ENCODE measurements at places on chromosomes 2 and 18.
A peak's percentile ranks its signal among the peaks of the same experiment; 100 is the strongest.

DNA sequence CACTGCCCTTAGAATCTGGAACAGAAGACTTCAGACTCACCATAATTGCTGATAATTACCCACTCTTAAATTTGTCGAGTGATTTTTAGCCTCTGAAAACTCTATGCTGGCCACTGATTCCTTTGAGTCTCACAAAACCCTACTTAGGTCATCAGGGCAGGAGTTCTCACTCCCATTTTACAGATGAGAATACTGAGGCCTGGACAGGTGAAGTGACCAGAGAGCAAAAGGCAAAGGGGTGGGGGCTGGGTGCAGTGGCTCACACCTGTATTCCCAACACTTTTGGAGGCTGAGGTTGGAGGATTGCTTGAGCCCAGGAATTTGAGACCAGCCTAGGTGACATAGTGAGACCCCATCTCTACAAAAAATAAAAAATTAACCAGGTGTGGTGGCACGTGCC, 34.8 kb upstream of the SLC35F6 start:
- H3K4me3 ChIP-seq, result no peak overlapping the region
- no peak for DNase-seq
- no peak overlapping the region for H3K27ac ChIP-seq
- H3K36me3 ChIP-seq, result no peaks in the 10 kb centered on the region
- H3K4me1 ChIP-seq, result peaks cover 6% of the 10 kb centered on the region
- peaks cover 17% of the 10 kb centered on the region for H3K27me3 ChIP-seq

GRCh38 chr18:22303927-22304326, 113.8 kb downstream of the CTAGE1 start:
- H3K36me3 ChIP-seq, result no peaks in the 10 kb centered on the region
- H3K4me3 ChIP-seq, result no peak overlapping the region
- no peak for DNase-seq
- H3K4me1 ChIP-seq, result peaks cover 6% of the 10 kb centered on the region
- no peak overlapping the region for H3K27ac ChIP-seq

GRCh38 chr2:75870651-75871137, 160.0 kb upstream of the GCFC2 start:
- no peak for DNase-seq
- H3K4me3 ChIP-seq, result no peak overlapping the region
- H3K36me3 ChIP-seq, result no peaks in the 10 kb centered on the region
- peaks cover 6% of the 10 kb centered on the region for H3K4me1 ChIP-seq
- H3K27me3 ChIP-seq, result no peaks in the 10 kb centered on the region

GRCh38 chr2:149036507-149037293, 1.8 kb upstream of the LYPD6B start:
- peaks cover 5% of the 10 kb centered on the region for H3K4me1 ChIP-seq
- H3K27me3 ChIP-seq, result no peaks in the 10 kb centered on the region
- H3K27ac ChIP-seq, result no peak overlapping the region
- no peak overlapping the region for H3K4me3 ChIP-seq
- no peaks in the 10 kb centered on the region for H3K36me3 ChIP-seq
- DNase-seq, result no peak

GRCh38 chr2:180000434-180000833, 6.7 kb downstream of the CWC22 start:
- peaks cover 30% of the 10 kb centered on the region for H3K36me3 ChIP-seq
- H3K4me1 ChIP-seq, result peaks cover 47% of the 10 kb centered on the region
- no peak overlapping the region for H3K4me3 ChIP-seq
- no peak overlapping the region for H3K27ac ChIP-seq
- no peaks in the 10 kb centered on the region for H3K27me3 ChIP-seq

GRCh38 chr2:70851704-70852103, 16.1 kb upstream of the CD207 start:
- no peaks in the 10 kb centered on the region for H3K36me3 ChIP-seq
- DNase-seq, result no peak
- peaks cover 6% of the 10 kb centered on the region for H3K4me1 ChIP-seq
- no peak overlapping the region for H3K27ac ChIP-seq
- no peak overlapping the region for H3K4me3 ChIP-seq

GRCh38 chr2:20796374-20796791, 26.5 kb downstream of the LDAH start:
- DNase-seq, result peak; percentile 92
- H3K36me3 ChIP-seq, result peaks cover 14% of the 10 kb centered on the region
- peak overlapping the region; percentile 0 for H3K4me3 ChIP-seq
- peaks cover 17% of the 10 kb centered on the region for H3K4me1 ChIP-seq
- H3K27me3 ChIP-seq, result no peaks in the 10 kb centered on the region
- peak overlapping the region; percentile 14 for H3K27ac ChIP-seq

GRCh38 chr2:17879137-17879912, 858 bp downstream of the KCNS3 start:
- peak overlapping the region; percentile 78 for H3K4me3 ChIP-seq
- peaks cover 31% of the 10 kb centered on the region for H3K27me3 ChIP-seq
- DNase-seq, result peak; percentile 86
- H3K4me1 ChIP-seq, result no peaks in the 10 kb centered on the region
- no peaks in the 10 kb centered on the region for H3K36me3 ChIP-seq
- H3K27ac ChIP-seq, result no peak overlapping the region

DNA sequence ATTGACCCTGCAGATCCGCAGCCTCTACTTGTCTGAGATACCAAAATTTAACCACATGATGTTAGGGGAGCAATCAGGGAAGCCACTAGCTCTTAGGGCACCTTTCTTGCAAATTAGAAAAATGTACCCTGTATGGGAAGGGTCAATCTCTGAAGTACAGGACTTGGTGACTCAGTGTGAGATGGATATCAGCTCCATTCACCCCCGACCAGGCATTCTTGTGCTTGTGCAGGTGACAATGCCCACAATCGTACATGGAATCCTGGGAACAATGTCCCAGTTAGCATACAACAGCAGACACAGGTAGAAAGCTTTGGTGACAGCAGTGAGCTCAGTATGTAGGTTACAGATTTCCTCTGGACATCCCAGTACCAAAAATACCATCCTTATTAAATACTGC, 137.7 kb upstream of the ITGB6 start:
- no peak overlapping the region for H3K27ac ChIP-seq
- H3K36me3 ChIP-seq, result peaks cover 6% of the 10 kb centered on the region
- no peaks in the 10 kb centered on the region for H3K27me3 ChIP-seq
- H3K4me3 ChIP-seq, result no peak overlapping the region
- DNase-seq, result no peak
- H3K4me1 ChIP-seq, result peaks cover 23% of the 10 kb centered on the region

DNA sequence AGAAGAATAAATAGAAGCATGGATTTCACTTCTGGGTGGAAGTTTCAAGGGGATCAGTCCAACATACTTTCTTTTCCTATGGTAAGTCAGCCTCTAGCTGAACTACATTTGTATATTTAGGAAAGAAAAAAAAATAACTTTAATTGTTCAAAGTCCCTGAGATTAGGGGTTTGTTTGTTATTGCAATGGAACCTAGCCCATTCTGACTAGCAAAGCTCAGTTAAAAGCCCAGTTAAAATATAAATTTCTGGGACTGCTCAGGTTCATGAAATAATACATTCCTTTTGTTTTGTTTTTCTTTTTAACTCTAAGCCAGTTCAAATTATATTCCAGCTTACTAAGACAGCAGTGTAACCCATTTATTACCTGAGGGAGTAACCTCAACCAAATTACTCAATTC, 2069.6 kb upstream of the CELF4 start:
- DNase-seq, result no peak
- no peak overlapping the region for H3K4me3 ChIP-seq
- H3K27me3 ChIP-seq, result no peaks in the 10 kb centered on the region
- H3K4me1 ChIP-seq, result no peaks in the 10 kb centered on the region
- H3K36me3 ChIP-seq, result no peaks in the 10 kb centered on the region

DNA sequence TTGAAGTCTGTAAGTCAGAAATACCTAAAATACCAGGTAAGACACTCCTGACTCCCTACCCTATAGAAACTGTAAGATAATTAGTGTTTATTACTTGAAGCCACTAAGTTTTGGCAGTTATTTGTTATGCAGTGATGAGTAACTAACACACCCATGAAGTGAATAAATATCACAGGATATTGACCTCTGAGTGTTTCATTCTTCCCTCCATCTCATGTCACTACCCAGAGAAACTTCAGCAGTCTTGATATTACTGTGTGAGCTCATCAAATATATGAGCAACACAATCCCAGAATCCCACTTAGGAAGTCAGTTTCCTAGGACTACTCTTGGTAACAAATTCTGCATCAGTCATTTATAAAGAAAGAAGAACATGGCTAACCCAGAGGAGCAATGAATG, 529.7 kb downstream of the FBXO15 start:
- H3K4me3 ChIP-seq, result no peak overlapping the region
- no peaks in the 10 kb centered on the region for H3K27me3 ChIP-seq
- no peaks in the 10 kb centered on the region for H3K36me3 ChIP-seq

DNA sequence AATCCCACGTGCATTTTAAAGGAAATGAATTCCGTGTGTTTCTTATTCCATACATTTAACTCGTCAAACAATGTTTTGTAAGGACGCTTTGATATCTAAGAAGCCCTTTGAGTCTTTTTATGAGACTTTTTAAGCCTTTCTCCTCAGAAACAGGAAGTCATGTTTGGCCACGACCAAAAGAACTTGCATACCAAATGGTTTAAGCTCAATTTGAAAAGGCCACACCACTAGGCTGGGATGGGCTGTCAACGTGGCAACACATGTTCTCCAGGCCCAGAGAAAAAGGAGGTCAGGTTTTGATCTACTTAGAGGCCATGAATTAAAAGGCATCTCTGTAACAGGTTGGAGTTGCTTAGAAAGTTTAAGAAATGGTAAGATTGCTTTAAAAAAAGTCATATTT, 441.8 kb downstream of the CMPK2 start:
- H3K4me3 ChIP-seq, result no peak overlapping the region
- no peaks in the 10 kb centered on the region for H3K36me3 ChIP-seq
- no peak overlapping the region for H3K27ac ChIP-seq
- DNase-seq, result no peak

- no peak for DNase-seq
- H3K4me1 ChIP-seq, result peaks cover 43% of the 10 kb centered on the region
- no peaks in the 10 kb centered on the region for H3K27me3 ChIP-seq
- H3K27ac ChIP-seq, result peak overlapping the region; percentile 74
- no peak overlapping the region for H3K4me3 ChIP-seq
- H3K36me3 ChIP-seq, result peaks cover 9% of the 10 kb centered on the region
Measured at GRCh38 chr2:54579682-54580620, 123.8 kb downstream of the SPTBN1 start.

GRCh38 chr2:159249990-159250715, 36.4 kb downstream of the WDSUB1 start:
- no peak overlapping the region for H3K4me3 ChIP-seq
- H3K27me3 ChIP-seq, result no peaks in the 10 kb centered on the region
- H3K27ac ChIP-seq, result peak overlapping the region; percentile 66
- H3K36me3 ChIP-seq, result peaks cover 46% of the 10 kb centered on the region
- peaks cover 6% of the 10 kb centered on the region for H3K4me1 ChIP-seq

DNA sequence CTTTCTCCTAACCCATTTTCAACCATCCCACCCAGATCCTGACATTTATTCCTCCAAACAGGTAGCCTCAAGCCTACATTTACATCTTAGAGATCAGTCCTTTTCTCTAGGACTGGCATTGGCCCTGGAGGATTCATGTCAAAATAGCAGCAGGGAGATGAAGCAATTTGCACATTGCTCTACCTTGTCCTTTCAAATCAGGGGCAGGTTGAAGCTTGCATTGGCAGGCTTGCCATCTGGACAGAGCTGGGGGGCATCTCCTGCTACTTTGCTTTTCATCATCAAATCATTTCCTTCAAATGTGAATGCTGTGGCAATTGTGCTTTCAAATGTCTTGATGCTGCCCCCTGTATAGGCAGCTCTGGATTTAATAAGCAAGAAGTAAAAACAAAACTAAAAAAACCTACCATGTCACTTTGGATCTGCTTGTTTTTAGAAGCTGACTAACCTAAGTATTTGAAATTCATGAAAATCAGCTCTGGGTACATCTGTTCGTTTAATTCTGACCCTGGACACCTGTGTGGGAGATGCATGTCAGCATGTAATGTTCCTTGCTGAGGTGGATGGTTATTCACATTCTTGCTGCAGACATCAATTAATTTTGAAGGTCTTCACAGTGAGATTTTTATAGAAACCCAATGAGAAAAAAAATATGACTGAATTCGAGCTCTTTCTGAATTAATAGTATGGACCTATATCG, 47.9 kb downstream of the KIF5C start:
- no peak overlapping the region for H3K4me3 ChIP-seq
- DNase-seq, result peak; percentile 62
- H3K27ac ChIP-seq, result no peak overlapping the region
- H3K27me3 ChIP-seq, result no peaks in the 10 kb centered on the region

- H3K4me3 ChIP-seq, result no peak overlapping the region
- peak overlapping the region; percentile 19 for H3K27ac ChIP-seq
- peaks cover 26% of the 10 kb centered on the region for H3K4me1 ChIP-seq
- H3K27me3 ChIP-seq, result no peaks in the 10 kb centered on the region
Measured at GRCh38 chr2:26238311-26238958, 6.0 kb downstream of the HADHA start.

- no peak overlapping the region for H3K27ac ChIP-seq
- H3K4me1 ChIP-seq, result peaks cover 25% of the 10 kb centered on the region
- H3K4me3 ChIP-seq, result no peak overlapping the region
- no peaks in the 10 kb centered on the region for H3K36me3 ChIP-seq
- peak; percentile 54 for DNase-seq
- no peaks in the 10 kb centered on the region for H3K27me3 ChIP-seq
Measured at GRCh38 chr2:11872247-11872947, 126.0 kb downstream of the LPIN1 start.

- H3K4me3 ChIP-seq, result no peak overlapping the region
- DNase-seq, result no peak
- H3K36me3 ChIP-seq, result no peaks in the 10 kb centered on the region
- peaks cover 14% of the 10 kb centered on the region for H3K4me1 ChIP-seq
- no peak overlapping the region for H3K27ac ChIP-seq
Measured at GRCh38 chr2:134301928-134302260, 48.0 kb downstream of the MGAT5 start.

GRCh38 chr2:241126201-241126611, 23.1 kb downstream of the PASK start:
- H3K4me3 ChIP-seq, result no peak overlapping the region
- no peaks in the 10 kb centered on the region for H3K4me1 ChIP-seq
- no peaks in the 10 kb centered on the region for H3K27me3 ChIP-seq
- DNase-seq, result no peak
- no peaks in the 10 kb centered on the region for H3K36me3 ChIP-seq
- no peak overlapping the region for H3K27ac ChIP-seq

- no peak overlapping the region for H3K4me3 ChIP-seq
- no peak overlapping the region for H3K27ac ChIP-seq
- H3K36me3 ChIP-seq, result peaks cover 56% of the 10 kb centered on the region
- no peaks in the 10 kb centered on the region for H3K4me1 ChIP-seq
Measured at GRCh38 chr2:229832510-229832898, 89.3 kb downstream of the TRIP12 start.

- no peak overlapping the region for H3K27ac ChIP-seq
- H3K4me1 ChIP-seq, result no peaks in the 10 kb centered on the region
- DNase-seq, result no peak
Measured at GRCh38 chr18:6412933-6413472, 1.7 kb downstream of the L3MBTL4 start.
